Urothelium cell line (cell line): ENCODE measurements at places on chromosomes 1 and 21.
A peak's percentile ranks its signal among the peaks of the same experiment; 100 is the strongest.

DNA sequence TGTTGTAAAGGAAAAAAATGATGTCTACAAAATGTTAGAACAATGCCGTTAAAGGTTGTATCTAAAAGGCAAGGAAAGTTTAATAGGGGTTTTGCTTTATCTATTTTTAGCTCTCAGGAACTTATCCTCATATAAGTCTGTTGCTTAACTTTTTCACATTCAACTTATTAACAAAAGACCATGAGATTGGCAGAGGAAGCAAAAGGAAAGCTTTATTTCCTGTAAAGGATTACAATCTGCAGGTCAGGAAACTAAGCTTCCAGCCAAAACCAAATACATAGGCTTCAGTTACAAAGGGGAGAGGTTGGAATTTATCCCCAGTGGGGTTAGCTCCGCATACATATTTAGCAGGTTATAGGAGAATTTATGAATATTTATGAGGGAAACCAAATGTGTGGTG lies 58.7 kb upstream of the KIAA1614 start:
- DNase-seq: no peak

DNA sequence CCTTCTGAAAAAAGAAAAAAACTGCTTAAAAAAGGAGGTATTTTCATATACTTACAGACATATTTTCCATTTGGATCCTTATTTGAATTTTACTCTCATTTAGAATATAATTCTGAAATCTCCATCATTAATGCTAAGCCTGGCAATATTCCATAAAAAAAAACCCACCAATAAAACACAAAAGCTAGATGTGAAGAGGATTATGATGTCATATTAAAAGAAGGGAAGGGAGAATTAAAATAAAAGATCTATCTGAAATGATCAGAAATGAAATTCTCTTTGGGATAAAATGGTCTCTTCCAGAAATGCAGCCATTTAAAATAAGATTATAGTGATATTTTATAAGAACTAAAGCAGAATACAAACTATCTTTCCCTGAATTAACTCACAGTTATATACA lies 206.7 kb upstream of the CAMK1G start:
- no peak for DNase-seq

DNA sequence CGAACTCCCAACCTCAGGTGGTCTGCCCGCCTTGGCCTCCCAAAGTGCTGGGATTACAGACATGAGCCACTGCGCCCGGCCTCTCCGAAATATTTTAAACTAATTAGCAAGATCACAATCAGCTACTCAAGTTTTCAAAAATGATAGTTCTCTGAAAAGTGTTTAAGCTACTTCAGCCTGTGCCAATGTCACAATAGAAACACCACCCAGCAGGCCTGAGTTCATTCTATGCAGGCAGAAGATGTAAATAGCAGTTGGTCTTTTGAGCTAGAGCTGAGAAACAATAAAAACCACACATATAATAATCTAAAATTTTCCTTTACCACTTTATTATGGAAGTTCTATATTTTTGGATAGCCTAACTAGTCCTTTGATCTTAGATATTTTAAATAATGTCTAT lies 96.1 kb downstream of the LRRC40 start:
- no peak for DNase-seq

- peak; percentile 96 for DNase-seq
These were observed at the start of gene USP21 for GRCh38 chr1:161159087-161159912. USP21 (plus strand) TSS chr1:161159500; CDS start chr1:161160641, 1,141 bp downstream.

DNA sequence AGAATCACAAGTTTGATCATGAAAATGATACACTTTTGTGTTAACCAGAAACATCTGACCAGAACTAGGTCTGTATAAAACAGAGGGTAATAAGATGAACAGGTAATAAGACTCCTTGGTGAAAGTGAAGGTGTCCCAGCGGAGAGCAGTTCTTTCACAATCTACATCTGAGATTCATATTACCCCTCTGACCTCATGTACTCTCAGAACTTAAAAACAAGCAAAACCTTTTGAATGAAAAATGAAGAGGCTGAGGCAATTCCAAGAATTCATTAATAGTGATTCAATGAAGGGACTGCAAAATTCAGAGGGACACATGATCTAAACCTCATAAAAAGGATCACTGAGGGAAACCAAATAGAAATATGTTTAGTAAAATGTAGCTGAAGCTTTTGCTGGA lies 10.9 kb upstream of the MPZL1 start:
- DNase-seq: no peak

- no peak for DNase-seq
These were observed 3.7 kb downstream of the CASQ1 start for GRCh38 chr1:160193832-160194736.

- DNase-seq: no peak
These were observed 76.9 kb downstream of the RAP1GAP start for GRCh38 chr1:21592086-21592865.
